ENCODE measurements at places on chromosomes 5 and 9.

DNA sequence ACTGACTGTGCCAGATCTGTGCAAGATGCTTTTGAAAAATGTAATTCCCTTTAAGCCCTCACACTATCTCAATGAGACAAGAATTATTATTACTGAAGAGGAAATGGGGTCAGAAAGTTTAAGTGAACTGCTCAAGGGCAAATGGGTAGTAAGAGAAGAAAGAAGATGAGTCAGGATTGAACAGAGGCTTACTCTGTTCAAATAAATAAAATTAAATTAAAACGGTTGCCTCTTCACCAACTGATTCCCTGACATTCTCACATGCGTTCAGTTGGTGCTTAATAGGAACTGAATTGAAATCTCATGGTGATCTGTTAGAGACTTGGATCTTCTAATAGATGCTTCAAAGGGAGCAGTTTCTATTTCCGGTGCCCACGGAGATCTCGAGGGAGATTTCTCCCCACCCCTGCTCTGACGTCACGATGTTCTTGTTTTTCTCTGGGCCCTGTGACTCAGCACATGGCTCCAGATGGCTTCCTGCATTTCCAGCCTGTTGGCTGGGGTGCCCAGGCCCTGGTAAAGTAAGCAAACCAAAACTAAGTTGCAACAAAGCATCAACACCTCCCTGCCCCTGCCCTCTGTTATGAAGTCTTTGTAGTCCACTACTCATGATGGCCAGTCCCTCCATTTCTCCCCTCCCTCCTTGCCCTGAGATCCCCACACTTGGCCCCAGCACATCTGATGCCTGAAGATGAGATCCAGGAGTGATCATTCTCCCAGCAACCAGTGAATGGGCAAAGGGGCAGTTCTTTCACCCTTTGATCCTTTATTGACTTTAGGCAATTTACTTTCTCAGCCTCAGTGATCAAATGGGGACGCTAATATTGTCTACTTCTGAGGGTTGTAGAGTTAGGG lies 106.1 kb upstream of the CPEB4 start:
- DNase-seq, result peak; percentile 36
- peak overlapping the region; percentile 37 for H3K27ac ChIP-seq
- H3K27me3 ChIP-seq, result no peaks in the 10 kb centered on the region

GRCh38 chr9:18978188-18978587 lies 54.8 kb downstream of the SAXO1 start:
- H3K27ac ChIP-seq, result no peak overlapping the region
- peaks cover 4% of the 10 kb centered on the region for H3K4me1 ChIP-seq
- no peak for DNase-seq
- no peaks in the 10 kb centered on the region for H3K27me3 ChIP-seq
- H3K36me3 ChIP-seq, result no peaks in the 10 kb centered on the region

GRCh38 chr5:76978869-76979268 lies 26.0 kb downstream of the CRHBP start:
- DNase-seq, result no peak
- no peaks in the 10 kb centered on the region for H3K4me1 ChIP-seq
- H3K27ac ChIP-seq, result no peak overlapping the region
- H3K27me3 ChIP-seq, result no peaks in the 10 kb centered on the region
- no peaks in the 10 kb centered on the region for H3K36me3 ChIP-seq
- H3K4me3 ChIP-seq, result no peak overlapping the region

DNA sequence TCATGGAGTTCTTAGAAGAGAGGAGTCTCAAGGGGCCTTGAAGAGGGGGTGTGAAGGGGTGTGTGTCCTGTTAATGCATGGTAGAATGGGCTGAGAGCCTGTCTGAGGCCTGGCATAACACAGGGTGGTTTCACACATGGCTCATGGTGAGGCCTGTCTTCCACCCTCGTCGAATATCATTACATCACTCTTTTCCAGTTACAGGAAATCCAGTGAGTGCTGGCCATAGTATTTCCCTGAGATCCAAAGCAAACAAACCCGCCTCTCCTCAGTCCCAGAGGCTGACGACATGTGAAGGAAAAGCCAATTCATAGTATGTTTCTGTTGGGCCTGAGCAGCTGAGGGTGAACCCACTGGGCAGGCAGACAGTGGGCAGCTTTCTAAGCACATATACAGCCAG lies 159.4 kb upstream of the NR3C1 start:
- H3K36me3 ChIP-seq, result no peaks in the 10 kb centered on the region
- H3K27ac ChIP-seq, result no peak overlapping the region
- no peaks in the 10 kb centered on the region for H3K27me3 ChIP-seq
- peak; percentile 12 for DNase-seq

DNA sequence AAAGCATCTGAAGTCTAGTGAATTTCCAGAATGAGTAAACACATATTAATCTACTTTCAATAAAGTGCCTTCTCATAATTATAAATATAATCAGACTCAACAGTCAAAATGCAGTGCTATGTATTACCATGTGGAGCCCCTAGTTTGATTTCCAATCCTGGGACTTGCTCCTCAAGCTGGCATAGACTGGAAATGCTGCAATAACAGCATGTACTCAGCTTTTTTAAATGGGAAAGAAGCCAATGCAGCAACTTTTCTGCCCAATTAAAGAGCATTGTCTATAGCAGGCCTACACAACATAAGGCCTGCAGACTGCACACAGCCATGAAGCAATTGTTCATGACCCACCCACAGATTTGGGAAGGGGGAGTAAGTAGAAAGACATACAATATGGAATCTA lies 103.2 kb downstream of the NR2F1-AS1 start:
- H3K36me3 ChIP-seq, result no peaks in the 10 kb centered on the region
- no peaks in the 10 kb centered on the region for H3K4me1 ChIP-seq
- no peak for DNase-seq

- no peaks in the 10 kb centered on the region for H3K4me1 ChIP-seq
- no peaks in the 10 kb centered on the region for H3K27me3 ChIP-seq
- no peak for DNase-seq
- H3K36me3 ChIP-seq, result no peaks in the 10 kb centered on the region
Measured at GRCh38 chr5:61582887-61583286, 250.8 kb downstream of the ZSWIM6 start.

- no peaks in the 10 kb centered on the region for H3K36me3 ChIP-seq
- H3K4me1 ChIP-seq, result no peaks in the 10 kb centered on the region
- H3K27ac ChIP-seq, result no peak overlapping the region
- no peaks in the 10 kb centered on the region for H3K27me3 ChIP-seq
Measured at GRCh38 chr9:21053851-21054250, 22.4 kb upstream of the HACD4 start.

DNA sequence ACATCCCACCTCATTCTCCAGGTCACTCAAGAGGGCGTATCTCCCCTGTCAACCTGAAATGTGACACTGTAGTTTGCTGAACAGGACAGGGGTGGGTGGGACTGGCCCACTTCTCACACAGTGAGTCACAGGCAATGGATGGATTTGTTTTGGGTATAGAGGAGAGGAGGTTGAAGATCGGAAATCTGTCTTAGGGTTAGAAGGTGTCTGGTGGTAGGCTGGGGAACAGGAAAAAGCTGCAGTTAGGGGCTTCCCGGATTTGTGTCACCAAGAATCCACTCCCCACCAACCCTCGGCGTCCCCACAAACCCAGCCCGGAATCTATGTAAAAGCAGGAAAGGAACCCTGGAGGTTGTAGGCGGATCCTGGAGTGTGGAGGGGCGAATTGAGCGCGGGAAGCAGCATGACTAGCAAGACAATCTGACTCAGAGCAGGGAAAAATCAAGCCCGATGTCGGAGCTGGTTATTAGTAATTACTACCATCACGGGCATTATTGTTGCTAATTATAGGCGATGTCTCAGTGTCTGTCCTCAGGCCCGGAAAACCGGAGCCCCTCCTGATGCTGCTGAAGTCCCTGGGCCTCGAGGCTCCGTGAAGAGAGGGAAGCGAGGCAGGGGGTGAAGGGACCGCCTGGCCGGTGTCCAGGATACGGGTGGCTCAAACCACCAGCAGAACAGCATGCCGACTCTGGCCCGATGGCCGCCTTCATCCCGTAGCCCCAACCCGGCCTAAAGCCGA lies 1.7 kb upstream of the IRX1 start:
- peaks cover 10% of the 10 kb centered on the region for H3K4me1 ChIP-seq
- no peaks in the 10 kb centered on the region for H3K36me3 ChIP-seq
- no peak overlapping the region for H3K4me3 ChIP-seq

- H3K4me3 ChIP-seq, result no peak overlapping the region
- no peaks in the 10 kb centered on the region for H3K27me3 ChIP-seq
- H3K27ac ChIP-seq, result no peak overlapping the region
- H3K4me1 ChIP-seq, result no peaks in the 10 kb centered on the region
Measured at GRCh38 chr9:71487061-71487460, 281.3 kb downstream of the CEMIP2 start.

DNA sequence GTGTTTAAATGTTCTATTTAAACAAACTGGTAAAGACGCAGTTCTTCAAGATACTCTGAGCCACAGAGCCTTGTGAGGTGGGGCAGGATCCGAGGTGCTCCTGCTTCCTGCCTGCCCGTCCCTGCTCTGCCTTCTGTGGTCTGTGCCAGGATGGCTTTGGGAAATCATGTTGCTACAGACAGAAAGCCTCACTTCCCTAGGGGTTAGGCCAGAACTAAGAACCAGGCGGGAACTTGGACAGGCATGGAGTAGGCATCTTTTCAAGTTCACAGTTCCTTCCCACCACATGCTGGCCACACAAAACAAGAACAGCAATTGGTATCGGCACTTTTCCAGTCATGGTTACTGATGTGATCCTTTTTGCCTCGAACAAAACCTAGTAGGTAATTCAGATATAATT lies 67.7 kb upstream of the SPOCK1 start:
- H3K27me3 ChIP-seq, result no peaks in the 10 kb centered on the region
- no peaks in the 10 kb centered on the region for H3K4me1 ChIP-seq
- no peak overlapping the region for H3K27ac ChIP-seq
- no peak for DNase-seq
- no peak overlapping the region for H3K4me3 ChIP-seq
- no peaks in the 10 kb centered on the region for H3K36me3 ChIP-seq

GRCh38 chr5:95868136-95868535 lies 45.6 kb upstream of the GLRX start:
- no peaks in the 10 kb centered on the region for H3K4me1 ChIP-seq
- H3K36me3 ChIP-seq, result no peaks in the 10 kb centered on the region
- H3K27me3 ChIP-seq, result no peaks in the 10 kb centered on the region
- no peak overlapping the region for H3K4me3 ChIP-seq
- H3K27ac ChIP-seq, result no peak overlapping the region
- no peak for DNase-seq

- no peak overlapping the region for H3K27ac ChIP-seq
- no peak overlapping the region for H3K4me3 ChIP-seq
- no peaks in the 10 kb centered on the region for H3K36me3 ChIP-seq
- H3K27me3 ChIP-seq, result no peaks in the 10 kb centered on the region
- DNase-seq, result no peak
- no peaks in the 10 kb centered on the region for H3K4me1 ChIP-seq
Measured at GRCh38 chr9:37383876-37384746, 38.4 kb upstream of the GRHPR start.

DNA sequence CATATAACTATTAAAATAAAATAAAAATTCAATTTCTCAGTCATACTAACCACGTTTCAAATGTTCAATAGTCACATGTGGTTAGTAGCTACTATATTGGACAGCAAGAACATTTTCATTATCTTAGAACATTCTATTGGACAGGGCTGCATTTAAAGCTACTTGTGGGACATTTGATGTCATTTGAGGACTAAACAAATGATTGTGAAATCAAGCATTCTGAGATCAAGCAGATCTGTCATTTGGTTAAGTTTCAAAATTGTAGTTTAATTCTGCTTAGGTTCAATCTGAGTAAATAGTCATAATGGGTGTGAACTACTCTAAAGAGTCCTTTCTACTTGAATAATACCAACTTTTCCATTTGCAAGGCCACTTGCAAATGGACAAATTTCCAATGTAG lies 226.9 kb upstream of the C9orf72 start:
- no peak overlapping the region for H3K27ac ChIP-seq
- no peaks in the 10 kb centered on the region for H3K4me1 ChIP-seq
- DNase-seq, result no peak
- H3K4me3 ChIP-seq, result no peak overlapping the region
- H3K36me3 ChIP-seq, result no peaks in the 10 kb centered on the region
- no peaks in the 10 kb centered on the region for H3K27me3 ChIP-seq

DNA sequence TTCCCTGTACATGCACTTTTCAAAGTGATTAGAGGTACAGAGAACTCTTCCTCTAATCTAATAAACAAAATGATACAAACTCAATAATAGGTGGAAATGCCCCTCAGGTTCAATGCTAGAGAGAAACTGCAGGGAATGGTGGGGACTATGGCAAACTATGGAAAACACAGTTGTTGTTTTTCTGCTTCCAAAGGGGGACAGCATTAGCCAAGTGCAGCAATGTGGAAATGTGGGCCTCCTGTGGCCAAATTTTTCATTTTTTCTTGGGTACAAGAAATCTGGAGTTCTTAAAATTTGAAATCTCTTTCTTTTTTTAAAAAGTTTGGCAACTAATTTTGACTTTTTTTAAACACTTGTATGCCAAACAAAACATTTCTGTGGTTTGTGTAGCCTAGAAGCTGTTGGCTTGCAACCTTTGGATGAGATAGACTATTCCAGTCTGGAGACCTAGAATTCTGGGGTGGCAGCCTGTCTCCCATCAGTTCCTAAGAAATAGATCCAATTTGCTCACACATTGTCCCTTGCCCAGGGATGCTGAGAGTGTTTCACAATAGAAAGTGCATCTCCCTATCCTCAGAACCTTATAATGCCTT lies 218.6 kb downstream of the PAPPA start:
- no peak overlapping the region for H3K27ac ChIP-seq
- H3K36me3 ChIP-seq, result no peaks in the 10 kb centered on the region
- no peak overlapping the region for H3K4me3 ChIP-seq
- H3K4me1 ChIP-seq, result no peaks in the 10 kb centered on the region

DNA sequence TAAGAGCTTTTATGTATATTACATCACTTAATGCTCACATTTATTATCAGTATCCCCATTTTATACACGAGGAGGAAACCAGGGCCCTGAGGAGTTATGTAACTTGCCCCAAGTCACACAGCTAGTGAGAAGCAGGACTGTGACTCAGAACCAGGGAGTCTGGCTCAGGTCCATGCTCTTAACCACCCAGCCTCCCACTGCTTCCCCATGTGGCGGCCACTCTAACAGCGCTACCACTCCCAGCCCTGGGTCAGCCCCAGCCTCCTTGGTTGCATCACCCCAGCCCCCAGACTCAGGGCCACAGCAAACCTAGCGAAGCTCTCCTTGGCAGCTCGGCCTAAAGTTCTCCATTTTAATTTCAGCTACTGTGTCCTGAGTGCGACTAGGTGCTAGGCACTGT lies 159.1 kb downstream of the PAX5 start:
- DNase-seq, result no peak
- H3K4me1 ChIP-seq, result no peaks in the 10 kb centered on the region
- H3K27ac ChIP-seq, result no peak overlapping the region
- no peaks in the 10 kb centered on the region for H3K36me3 ChIP-seq

DNA sequence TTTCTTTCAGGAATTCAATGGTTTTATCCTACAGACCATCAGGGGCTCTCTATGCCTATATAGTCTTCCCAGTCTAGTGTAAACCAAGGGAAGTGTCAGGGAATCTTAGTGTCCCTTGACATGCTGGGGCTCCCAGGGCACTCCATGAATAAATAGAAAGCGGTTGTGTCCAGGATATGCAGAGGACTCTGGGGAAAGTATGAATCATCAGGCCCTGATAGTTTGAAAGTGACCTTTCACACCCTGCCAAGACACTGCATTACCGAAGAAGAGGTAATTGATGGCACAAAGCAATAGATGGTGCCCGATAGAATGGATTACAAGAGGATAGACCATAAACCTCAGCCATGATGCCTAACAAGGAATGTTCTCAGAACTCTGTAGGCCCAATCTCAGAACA lies 163.3 kb upstream of the DAPK1 start:
- no peaks in the 10 kb centered on the region for H3K4me1 ChIP-seq
- no peaks in the 10 kb centered on the region for H3K27me3 ChIP-seq
- no peak overlapping the region for H3K4me3 ChIP-seq
- no peaks in the 10 kb centered on the region for H3K36me3 ChIP-seq

- no peaks in the 10 kb centered on the region for H3K36me3 ChIP-seq
- H3K4me3 ChIP-seq, result no peak overlapping the region
- no peaks in the 10 kb centered on the region for H3K4me1 ChIP-seq
- H3K27ac ChIP-seq, result no peak overlapping the region
- H3K27me3 ChIP-seq, result no peaks in the 10 kb centered on the region
Measured at GRCh38 chr5:175129121-175129520, 314.9 kb downstream of the DRD1 start.

Measured in prostate gland (tissue), 2 donors.